CD8-positive, alpha-beta memory T cell (primary cell): ENCODE measurements at places on chromosomes 7 and 10. TPM values are rescaled to one million over a fixed set of nuclear protein-coding genes. Genes with fewer than 3 reads are reported as not detected.

Gene PTPN20
- total RNA-seq: 0.61 TPM

Gene FKBP14
- 4.6 TPM for total RNA-seq

Gene CAPZA2
- 206 TPM for total RNA-seq

Gene MCMBP
- 136 TPM for total RNA-seq

Gene TMEM270
- not detected for total RNA-seq

DNA sequence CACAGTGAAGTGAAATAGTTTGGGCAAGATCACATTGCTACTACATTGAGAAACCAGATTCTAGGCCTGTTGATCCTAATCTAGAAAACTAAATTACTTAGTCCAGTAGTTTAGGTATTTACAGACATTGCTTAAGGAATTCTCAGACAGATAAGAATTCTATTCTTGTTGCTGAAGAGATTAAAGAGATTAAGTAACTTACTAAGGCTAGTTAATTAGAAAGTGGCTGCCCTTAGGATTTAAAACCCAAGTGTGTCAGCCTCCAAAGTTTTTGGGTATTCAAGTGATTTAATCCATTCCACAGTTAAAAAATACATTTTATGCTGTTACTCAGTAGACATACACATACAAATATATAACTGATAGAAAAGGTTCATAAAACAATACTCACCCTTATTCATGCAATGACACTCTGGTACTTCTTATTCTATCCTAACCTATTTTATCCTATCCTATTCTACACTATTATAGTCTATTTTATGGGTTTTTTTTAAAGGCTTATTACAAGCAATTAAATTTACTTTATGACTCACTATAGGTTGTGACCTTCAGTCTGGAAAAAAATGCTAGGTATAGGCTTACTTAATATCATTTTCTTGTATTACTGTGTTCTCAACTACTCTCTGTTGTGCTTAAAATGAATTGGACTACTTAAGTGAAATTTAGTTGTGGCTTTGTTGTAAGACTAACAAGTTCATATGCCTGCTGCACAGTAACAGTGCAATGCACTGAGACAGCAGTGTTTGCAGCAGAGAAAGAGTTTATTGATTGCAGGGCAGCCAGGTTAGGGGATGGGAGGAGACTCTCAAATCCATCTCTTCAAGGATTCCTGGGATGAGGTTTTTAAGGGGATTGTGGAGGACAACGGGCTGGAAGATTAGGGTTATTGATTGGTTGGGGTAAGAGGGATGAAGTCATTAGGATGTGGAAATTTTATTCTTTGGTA is 10.7 kb downstream of the SPAM1 start:
- no peak overlapping the region for H3K27ac ChIP-seq
- H3K27me3 ChIP-seq: no peaks in the 10 kb centered on the region
- no peak overlapping the region for H3K4me3 ChIP-seq

- DNase-seq: no peak
- H3K4me1 ChIP-seq: no peaks in the 10 kb centered on the region
- no peak overlapping the region for H3K4me3 ChIP-seq
- H3K27me3 ChIP-seq: no peaks in the 10 kb centered on the region
- no peak overlapping the region for H3K27ac ChIP-seq
- H3K36me3 ChIP-seq: no peaks in the 10 kb centered on the region
Observed at GRCh38 chr10:4046030-4046429, 261.0 kb upstream of the KLF6 start.

DNA sequence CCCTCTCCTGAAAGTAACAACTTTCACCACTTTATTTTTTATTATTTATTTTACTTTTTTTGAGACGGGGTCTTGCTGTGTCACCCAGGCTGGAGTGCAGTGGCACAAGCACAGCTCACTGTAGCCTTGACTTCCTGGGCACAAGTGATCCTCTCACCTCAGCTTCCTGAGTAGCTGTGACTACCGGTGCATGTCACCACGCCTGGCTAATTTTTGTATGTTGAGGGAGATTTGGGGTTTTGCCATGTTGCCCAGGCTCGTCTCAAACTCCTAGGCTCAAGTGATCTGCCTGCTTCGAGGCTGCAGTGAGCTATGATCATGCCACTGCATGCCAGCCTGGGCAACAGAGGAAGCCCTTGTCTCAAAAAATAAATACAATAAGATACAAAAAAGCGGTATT is 14.9 kb upstream of the SLIT1 start:
- no peaks in the 10 kb centered on the region for H3K27me3 ChIP-seq
- no peaks in the 10 kb centered on the region for H3K36me3 ChIP-seq
- H3K4me3 ChIP-seq: no peak overlapping the region
- no peak for DNase-seq
- H3K4me1 ChIP-seq: peaks cover 3% of the 10 kb centered on the region

DNA sequence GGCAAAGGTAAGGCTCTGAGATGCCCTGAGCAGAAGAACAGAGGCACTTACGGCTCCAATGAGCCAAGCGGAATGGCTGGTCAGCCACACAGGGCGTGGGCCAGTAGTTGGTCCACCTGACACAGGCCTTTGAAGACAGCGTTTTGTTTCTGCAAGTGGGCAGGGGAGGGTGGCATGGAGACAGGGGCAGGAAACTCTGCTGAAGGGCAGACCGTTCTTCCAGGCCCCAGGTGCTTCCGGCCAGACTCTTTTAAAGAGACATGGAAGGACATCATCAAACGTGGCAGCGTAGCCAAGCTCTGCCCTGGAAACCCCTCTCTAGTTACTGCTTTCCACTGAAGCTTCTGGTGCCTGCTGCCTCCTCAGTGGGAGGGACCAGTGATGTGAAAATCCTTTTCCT is 77.5 kb upstream of the KMT2E start:
- H3K36me3 ChIP-seq: no peaks in the 10 kb centered on the region
- no peak for DNase-seq
- H3K27ac ChIP-seq: no peak overlapping the region
- H3K27me3 ChIP-seq: no peaks in the 10 kb centered on the region
- no peak overlapping the region for H3K4me3 ChIP-seq

DNA sequence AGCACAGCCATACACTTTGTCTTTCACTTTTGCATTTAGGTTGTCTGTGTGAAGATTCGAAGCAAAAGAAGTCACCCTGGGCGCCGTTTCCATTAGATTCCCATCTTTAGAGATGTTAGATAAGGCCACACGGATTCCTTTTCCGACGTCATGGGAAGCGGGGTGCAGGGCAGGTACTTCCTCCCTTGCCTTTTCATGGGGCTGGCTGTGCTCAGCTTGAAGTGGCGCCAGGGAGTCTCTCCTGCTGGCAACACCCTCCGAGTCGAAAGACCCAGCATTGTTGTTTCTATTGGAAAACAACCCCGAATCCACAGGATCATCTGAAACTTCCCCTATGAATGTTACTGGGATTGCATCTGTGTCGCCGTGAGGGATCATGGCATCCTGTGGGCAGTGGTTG is 246.4 kb upstream of the GRB10 start:
- no peak overlapping the region for H3K4me3 ChIP-seq
- no peak for DNase-seq
- H3K4me1 ChIP-seq: no peaks in the 10 kb centered on the region
- H3K27ac ChIP-seq: no peak overlapping the region

GRCh38 chr7:2936301-2936700 is 92.2 kb upstream of the GNA12 start:
- no peak for DNase-seq
- H3K4me1 ChIP-seq: no peaks in the 10 kb centered on the region
- no peak overlapping the region for H3K4me3 ChIP-seq

- DNase-seq: no peak
- no peaks in the 10 kb centered on the region for H3K4me1 ChIP-seq
- no peaks in the 10 kb centered on the region for H3K27me3 ChIP-seq
- H3K27ac ChIP-seq: no peak overlapping the region
- H3K4me3 ChIP-seq: no peak overlapping the region
- no peaks in the 10 kb centered on the region for H3K36me3 ChIP-seq
Observed at GRCh38 chr10:129345763-129346162, 121.3 kb upstream of the MGMT start.

DNA sequence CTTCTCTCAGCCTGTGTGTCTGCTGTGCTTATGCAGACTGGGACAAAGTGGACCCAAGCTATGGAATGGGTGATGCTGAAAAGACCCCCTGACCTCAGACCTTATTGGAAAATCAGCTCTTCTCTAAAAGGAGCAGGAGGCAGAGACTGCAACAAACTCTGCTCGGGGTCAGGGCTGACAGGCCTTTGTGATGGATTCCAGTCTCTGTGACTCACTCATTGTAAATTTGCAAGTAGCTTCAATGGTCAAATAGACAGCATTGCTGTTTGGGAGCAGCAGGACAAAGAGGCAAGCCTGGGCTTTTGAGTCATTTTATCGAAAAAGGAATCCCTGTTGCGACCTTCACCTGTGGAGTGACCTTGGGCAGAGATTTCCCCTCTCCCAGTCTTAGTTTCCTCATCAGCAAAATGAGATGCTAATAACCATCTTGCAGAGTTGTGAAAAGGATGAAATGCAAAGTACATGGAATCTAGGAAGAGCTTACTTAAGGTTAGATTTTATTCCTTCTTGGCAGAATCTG is 26.1 kb upstream of the GPR26 start:
- H3K4me3 ChIP-seq: no peak overlapping the region
- H3K27ac ChIP-seq: no peak overlapping the region
- H3K36me3 ChIP-seq: no peaks in the 10 kb centered on the region
- no peaks in the 10 kb centered on the region for H3K4me1 ChIP-seq

DNA sequence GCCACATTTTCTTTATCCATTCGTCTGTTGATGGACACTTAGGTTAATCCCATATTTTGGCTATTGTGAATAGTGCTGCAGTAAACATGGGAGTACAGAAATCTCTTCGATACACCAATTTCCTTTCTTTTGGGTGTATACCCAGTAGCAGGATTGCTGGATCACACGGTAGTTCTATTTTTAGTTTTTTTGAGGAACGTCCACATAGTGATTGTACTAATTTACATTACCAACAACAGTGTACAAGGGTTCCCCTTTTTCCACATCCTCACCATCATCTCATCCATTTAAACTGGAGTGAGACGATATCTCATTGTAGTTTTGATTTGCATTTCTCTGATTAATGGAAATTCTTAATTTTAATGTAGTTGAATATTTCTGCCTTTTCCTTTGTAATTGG is 19.3 kb downstream of the VKORC1L1 start:
- no peak overlapping the region for H3K27ac ChIP-seq
- no peaks in the 10 kb centered on the region for H3K36me3 ChIP-seq
- no peaks in the 10 kb centered on the region for H3K27me3 ChIP-seq
- no peak overlapping the region for H3K4me3 ChIP-seq

DNA sequence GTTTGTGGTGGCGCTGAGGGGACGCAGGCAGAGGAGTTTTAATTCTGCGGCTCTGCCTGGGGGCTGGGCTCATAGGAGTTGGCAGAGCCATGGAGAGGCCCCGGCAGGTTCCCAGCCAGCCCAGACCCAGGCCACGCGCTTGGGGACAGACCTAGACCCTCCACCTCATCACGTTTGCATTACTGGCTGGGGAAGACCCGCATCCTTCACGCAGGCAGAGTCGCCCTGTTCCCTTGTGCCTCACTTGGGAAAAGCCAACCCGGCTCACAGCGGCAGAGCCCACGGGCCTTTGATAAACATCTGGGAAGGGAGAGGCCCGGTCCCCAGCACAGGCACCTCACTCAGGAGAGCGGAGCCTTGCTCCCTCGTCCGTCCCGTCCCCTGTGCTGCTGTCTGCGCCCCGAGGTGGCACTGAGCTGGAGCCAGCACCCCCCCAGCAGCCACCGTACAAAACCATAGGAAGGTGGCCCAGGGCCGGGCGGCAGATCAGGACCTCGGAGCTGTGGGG is 112.8 kb downstream of the CYTH3 start:
- H3K4me1 ChIP-seq: no peaks in the 10 kb centered on the region
- H3K27me3 ChIP-seq: no peaks in the 10 kb centered on the region
- DNase-seq: no peak
- H3K27ac ChIP-seq: no peak overlapping the region
